GM23338 (cell line): ENCODE measurements at places on chromosomes 1 and 21. TPM values are rescaled to one million over a fixed set of nuclear protein-coding genes. Genes with fewer than 3 reads are reported as not detected.

GRCh38 chr1:115409094-115410015 lies 71.3 kb upstream of the NGF start:
- no peak overlapping the region for H3K4me3 ChIP-seq
- H3K4me1 ChIP-seq = no peaks in the 10 kb centered on the region
- H3K36me3 ChIP-seq = no peaks in the 10 kb centered on the region
- H3K27me3 ChIP-seq = no peaks in the 10 kb centered on the region
- DNase-seq = no peak
- H3K27ac ChIP-seq = no peak overlapping the region

- H3K4me3 ChIP-seq = no peak overlapping the region
- H3K27me3 ChIP-seq = no peaks in the 10 kb centered on the region
- no peak for DNase-seq
- peaks cover 13% of the 10 kb centered on the region for H3K4me1 ChIP-seq
- peaks cover 6% of the 10 kb centered on the region for H3K36me3 ChIP-seq
- H3K27ac ChIP-seq = no peak overlapping the region
These were observed 38.2 kb upstream of the DIP2A start for GRCh38 chr21:46420241-46421190.

- no peak overlapping the region for H3K4me3 ChIP-seq
- peaks cover 16% of the 10 kb centered on the region for H3K36me3 ChIP-seq
- no peak for DNase-seq
- H3K27ac ChIP-seq = no peak overlapping the region
- H3K4me1 ChIP-seq = peaks cover 10% of the 10 kb centered on the region
- H3K27me3 ChIP-seq = peaks cover 14% of the 10 kb centered on the region
These were observed 5.1 kb downstream of the ZNF692 start for GRCh38 chr1:248853663-248854375.

DNA sequence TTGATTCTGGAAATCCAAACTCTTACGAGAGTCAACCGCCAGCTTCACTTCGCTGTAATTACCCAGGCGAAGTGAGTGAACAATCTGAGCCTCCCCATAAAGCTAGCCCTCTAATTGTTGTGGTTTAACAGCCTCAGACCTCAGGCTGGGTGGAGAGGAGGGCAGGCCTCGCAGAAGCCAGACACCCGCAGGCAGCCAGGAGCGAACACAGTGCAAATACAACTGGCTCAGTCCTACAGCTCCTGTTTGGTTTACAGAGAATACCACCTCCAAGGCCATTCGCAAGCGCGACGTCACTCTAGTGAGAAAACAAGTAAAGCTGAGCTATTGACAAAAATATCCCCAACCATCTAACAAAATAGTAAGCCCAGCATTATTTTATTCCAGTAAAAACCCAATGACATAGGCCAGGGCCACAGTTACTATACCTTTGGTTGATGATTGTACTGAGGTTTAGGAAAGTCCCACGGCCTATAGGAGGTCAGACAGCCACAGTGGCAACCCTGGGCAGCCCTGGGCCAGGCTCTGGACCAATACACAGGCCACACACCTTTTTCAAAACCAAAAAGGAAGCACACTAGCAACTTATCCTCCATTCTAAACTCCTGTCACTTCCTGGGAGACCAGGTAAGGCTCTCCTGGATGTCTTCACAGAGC lies 163.3 kb downstream of the ETS2 start:
- H3K27me3 ChIP-seq = no peaks in the 10 kb centered on the region
- no peak overlapping the region for H3K4me3 ChIP-seq
- DNase-seq = no peak
- no peaks in the 10 kb centered on the region for H3K4me1 ChIP-seq
- no peaks in the 10 kb centered on the region for H3K36me3 ChIP-seq
- H3K27ac ChIP-seq = no peak overlapping the region

- DNase-seq = no peak
- no peak overlapping the region for H3K27ac ChIP-seq
- H3K36me3 ChIP-seq = no peaks in the 10 kb centered on the region
- no peaks in the 10 kb centered on the region for H3K27me3 ChIP-seq
- H3K4me3 ChIP-seq = no peak overlapping the region
These were observed 8.9 kb upstream of the RYR2 start for GRCh38 chr1:237033061-237033460.

DNA sequence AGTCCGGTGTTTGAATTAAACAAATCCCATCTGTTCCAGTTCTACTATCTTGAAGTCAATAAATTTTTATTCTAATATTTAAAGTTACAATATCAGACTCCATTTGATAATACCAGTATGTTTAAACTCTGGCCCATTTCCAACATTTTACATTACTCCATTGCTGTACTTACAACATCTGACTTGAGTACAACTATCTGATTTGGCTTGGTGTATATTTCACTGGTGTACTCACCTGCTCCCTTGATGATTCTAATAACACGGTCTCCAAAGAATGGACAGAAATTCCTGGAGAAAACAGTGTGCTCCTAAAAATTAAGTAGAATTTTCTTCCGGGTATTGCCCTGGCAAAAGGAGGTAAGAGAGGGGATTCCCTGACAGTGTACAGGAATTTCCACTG lies 680.5 kb upstream of the ADAMTS5 start:
- no peak overlapping the region for H3K27ac ChIP-seq
- no peak for DNase-seq
- no peaks in the 10 kb centered on the region for H3K27me3 ChIP-seq
- H3K4me3 ChIP-seq = no peak overlapping the region

- peaks cover 64% of the 10 kb centered on the region for H3K36me3 ChIP-seq
- H3K27me3 ChIP-seq = no peaks in the 10 kb centered on the region
- no peak overlapping the region for H3K4me3 ChIP-seq
- DNase-seq = peak; percentile 68
These were observed 11.4 kb downstream of the SDE2 start for GRCh38 chr1:225987491-225988316.

DNA sequence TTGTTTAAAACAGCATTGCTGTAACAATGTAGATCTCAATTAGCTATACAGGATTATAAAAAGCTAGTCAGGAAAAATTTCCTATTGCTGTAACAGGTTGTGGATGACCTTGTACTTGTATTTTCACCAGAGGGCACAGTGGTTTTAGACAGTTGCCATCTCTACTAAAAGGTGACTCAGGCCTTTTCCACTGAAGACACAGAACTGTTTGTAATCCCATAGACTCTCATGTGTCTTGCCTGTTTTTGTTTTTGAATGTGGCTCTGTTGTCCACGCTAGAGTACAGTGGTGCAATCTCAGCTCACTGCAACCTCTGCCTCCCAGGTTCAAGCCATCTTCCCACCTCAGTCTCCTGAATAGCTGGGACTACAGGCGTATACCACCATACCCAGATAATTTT lies 5.9 kb downstream of the MTFR1L start:
- H3K36me3 ChIP-seq = peaks cover 27% of the 10 kb centered on the region
- H3K4me1 ChIP-seq = peaks cover 8% of the 10 kb centered on the region
- H3K27ac ChIP-seq = no peak overlapping the region

DNA sequence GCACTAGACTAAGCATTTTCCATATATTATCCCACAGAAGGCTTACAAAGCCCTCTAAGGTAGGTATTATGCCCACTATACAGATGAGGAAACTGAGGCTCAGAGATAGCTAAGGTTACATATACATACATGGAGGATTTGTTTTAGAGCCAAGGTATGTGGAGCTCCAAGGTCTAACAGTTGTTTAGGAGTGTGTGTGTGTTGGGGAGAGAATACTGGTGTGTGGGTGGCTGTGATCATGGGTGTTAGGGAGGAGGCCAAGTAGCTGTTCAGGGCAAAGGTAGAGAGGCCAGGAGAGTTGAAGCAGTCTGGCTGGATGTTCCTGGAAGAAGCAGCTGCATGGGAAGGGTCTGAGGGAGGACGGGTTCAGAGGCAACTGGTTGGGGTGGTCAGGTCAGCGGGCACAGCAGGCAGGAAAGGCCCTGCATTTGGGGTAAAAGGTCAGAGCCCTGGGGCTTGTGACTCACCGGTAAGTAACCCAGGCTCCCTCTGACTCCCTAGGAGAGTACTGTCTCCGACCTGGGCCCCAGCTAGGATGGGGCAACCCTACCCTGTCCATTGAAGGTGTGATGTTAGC lies 5.1 kb upstream of the LDLRAP1 start:
- H3K4me1 ChIP-seq = peaks cover 7% of the 10 kb centered on the region; the same call in 1 of the 2 replicates
- no peak for DNase-seq
- no peaks in the 10 kb centered on the region for H3K36me3 ChIP-seq

DNA sequence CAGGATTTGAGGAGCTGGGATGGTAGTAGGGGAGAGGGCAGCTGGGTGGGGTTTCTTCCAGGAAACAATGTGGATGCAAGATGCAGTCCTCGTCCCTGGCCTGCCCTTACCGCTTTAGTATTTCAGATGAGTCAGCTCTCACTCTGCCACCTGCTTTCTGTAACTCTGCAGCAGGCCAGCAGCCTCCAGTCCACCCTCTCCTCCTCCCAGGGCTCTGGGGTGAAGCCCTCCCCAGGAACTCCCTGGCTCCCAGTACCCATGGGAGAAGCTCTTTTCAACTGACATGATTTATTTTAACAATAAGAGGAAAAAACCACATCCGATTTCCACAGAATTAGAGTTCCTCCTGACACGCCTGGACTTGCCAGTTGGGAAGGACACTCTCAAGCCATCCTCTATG lies 39.0 kb upstream of the IL20 start:
- H3K27ac ChIP-seq = no peak overlapping the region
- DNase-seq = no peak
- H3K27me3 ChIP-seq = no peaks in the 10 kb centered on the region
- no peaks in the 10 kb centered on the region for H3K36me3 ChIP-seq
- no peaks in the 10 kb centered on the region; the same call in 1 of the 2 replicates for H3K4me1 ChIP-seq

- no peak for DNase-seq
- H3K27ac ChIP-seq = no peak overlapping the region
- no peaks in the 10 kb centered on the region for H3K36me3 ChIP-seq
- no peaks in the 10 kb centered on the region for H3K4me1 ChIP-seq
These were observed 191.6 kb downstream of the PTPRC start for GRCh38 chr1:198830412-198830811.

DNA sequence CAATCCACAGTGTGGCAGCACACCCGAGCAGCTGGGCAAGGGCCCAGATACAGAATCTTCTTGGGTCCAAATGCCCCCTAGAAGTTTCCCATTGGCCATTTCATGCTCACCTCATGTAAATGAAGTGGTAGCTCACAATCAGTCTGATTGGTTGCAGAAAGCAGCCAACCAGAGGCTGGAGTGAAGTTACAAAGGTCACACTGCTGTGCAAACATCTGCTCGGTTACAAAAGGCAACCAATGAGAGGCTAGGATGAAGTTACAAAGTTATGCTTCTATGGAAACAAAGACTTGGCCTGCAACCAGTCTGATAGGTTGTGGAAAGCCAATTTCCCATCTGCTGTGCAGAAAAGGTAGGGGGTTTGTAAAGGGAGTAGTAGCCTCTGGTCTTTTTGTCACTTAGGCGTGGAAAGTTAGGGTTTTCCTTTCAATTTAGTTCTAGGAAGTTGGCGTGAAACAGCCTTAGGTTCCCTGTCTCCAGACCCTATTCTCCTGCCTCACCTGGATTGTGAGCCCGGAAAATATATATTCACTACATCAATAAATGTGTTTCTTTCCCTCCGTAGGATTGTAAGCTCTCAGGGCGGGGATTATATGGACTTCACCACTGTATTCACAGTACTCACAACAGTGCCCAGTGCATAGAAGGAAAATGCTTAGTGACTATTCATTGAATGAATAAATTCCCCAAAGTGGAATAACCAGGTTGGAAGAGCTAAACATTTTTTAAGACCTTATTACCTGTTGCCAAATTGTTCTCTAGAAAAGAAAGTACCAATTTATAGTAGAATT lies 91.9 kb downstream of the URB2 start:
- H3K4me1 ChIP-seq = peaks cover 12% of the 10 kb centered on the region
- H3K4me3 ChIP-seq = no peak overlapping the region
- no peaks in the 10 kb centered on the region for H3K27me3 ChIP-seq
- H3K36me3 ChIP-seq = no peaks in the 10 kb centered on the region

TMEM200B gene
- total RNA-seq = 8.7 TPM in 2 replicates

SNX7 gene
- total RNA-seq = 23.0 and 31.9 TPM in 2 replicates

PGD gene
- 274 and 305 TPM in 2 replicates for total RNA-seq

NPPA gene
- not detected in 2 replicates for total RNA-seq

REN gene
- not detected in 2 replicates for total RNA-seq

PPP2R5A gene
- 38.3 and 43.5 TPM in 2 replicates for total RNA-seq

ILDR2 gene
- total RNA-seq = 1.0 and 2.4 TPM in 2 replicates

VTCN1 gene
- total RNA-seq = not detected in 2 replicates
